ENCODE measurements at places on chromosomes 16 and 17. TPM values are rescaled to one million over a fixed set of nuclear protein-coding genes. Genes with fewer than 3 reads are reported as not detected.

Gene CSH2
- not detected for total RNA-seq

GRCh38 chr17:46963571-46963970 lies 15.5 kb downstream of the RPRML start:
- DNase-seq = no peak

DNA sequence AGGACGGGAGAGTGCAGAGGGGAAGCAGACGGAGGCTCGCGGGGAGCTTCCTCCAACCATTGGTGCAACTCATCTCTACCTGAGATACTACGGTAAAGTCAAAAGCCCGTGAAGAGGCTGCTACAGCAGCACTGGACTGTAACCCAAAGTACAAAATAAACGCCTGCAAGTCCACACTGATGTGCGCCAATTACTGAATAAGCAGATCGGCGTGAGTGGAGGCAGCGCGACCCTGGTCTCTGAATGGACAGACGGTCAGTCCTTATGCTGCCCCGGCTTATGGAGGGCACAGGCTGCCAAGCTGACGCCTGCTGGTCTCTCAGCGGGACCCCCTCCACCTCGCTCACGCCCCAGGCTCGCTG lies 58.5 kb downstream of the LMF1 start:
- DNase-seq = no peak

GRCh38 chr17:9268546-9268945 lies 247.2 kb downstream of the NTN1 start:
- DNase-seq = no peak

GRCh38 chr17:42111871-42112551 lies 503 bp downstream of the DHX58 start:
- DNase-seq = peak; percentile 63

All from activated naive CD8-positive, alpha-beta T cell treated with anti-CD3 and anti-CD28 coated beads, Interleukin-2, amount 10 ng/mL, durations not matched to agents 7 days and 5 days (primary cell).